Karpas-422 (cell line): ENCODE measurements at places on chromosomes 4 and X.

DNA sequence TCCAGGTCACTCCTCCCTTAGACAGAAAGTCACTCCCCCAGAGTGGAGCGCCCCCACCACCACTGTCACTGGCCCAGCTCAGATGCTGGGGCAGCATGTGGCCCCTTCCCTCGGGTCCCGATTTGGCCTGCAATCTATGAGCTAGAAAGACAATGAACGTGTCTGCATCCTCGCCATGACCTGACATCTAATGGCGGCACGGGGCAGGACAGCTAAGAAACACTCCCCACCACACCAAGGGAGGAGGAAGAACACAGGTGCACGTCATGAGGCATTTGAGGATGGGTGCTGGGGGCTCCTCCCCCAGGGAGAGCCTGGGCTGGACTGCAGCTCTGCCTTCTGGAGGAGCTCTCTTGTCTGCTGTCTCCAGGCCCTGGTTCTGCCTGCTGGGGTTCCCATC lies 8.7 kb downstream of the RNF212 start:
- no peak for DNase-seq

- DNase-seq: no peak
These were observed 2.0 kb downstream of the GJB1 start for GRCh38 chrX:71225009-71225408.

- no peak for DNase-seq
These were observed 130.2 kb upstream of the FAM9B start for GRCh38 chrX:9164086-9164485.

GRCh38 chrX:2387614-2388239 lies 113.0 kb downstream of the DHRSX start:
- no peak for DNase-seq
